Right renal cortex interstitium (tissue), 3 donors: ENCODE measurements at places on chromosomes 2 and 18. TPM values are rescaled to one million over a fixed set of nuclear protein-coding genes. Genes with fewer than 3 reads are reported as not detected.

- DNase-seq: no peak
These were observed 7.3 kb downstream of the SIX2 start for GRCh38 chr2:45001869-45002385.

The FBXO15 gene
- polyA plus RNA-seq: 6.7 TPM

DNA sequence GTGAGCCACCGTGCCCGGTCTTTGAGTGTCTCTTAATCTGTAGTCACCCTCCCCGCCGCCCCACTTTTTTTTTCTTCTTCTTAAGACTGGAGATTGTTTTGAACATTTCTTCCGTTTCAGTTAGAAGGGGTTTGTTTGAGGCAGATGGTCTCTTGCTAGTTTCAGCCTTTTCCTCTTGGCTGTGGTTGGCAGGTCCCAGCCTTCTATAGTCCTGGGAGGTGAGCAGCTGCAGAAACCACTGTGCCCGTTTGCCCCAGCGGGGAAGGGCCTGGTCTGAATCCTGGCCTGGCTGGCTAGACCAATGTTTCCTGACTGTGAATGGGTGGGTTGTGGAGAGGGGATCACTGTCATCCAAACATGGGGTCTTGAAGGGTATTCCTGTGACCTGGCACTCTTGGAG is 30.1 kb upstream of the MCFD2 start:
- no peak for DNase-seq

The NEU2 gene
- polyA plus RNA-seq: not detected
